ENCODE measurements at places on chromosomes 5 and 9.

DNA sequence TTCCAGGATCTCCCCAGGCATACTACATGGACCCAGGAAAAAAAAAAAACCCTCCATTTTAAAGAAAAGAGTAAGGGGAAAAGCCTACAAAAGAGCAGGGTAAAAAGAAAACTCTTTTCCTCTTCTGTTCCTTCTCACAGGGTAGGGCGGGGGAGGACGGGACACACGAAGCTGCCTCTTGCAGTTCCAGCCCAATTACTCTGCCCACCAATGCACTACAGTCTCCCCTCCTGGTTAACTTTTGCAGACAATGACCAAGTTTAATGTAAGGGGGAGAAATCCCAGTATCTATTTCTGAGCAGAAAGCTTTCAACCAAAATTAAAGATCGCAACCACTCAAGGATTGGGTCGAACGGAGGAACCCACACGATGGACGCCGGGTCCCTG, 1.3 kb downstream of the BRD3 start:
- no peak for DNase-seq

DNA sequence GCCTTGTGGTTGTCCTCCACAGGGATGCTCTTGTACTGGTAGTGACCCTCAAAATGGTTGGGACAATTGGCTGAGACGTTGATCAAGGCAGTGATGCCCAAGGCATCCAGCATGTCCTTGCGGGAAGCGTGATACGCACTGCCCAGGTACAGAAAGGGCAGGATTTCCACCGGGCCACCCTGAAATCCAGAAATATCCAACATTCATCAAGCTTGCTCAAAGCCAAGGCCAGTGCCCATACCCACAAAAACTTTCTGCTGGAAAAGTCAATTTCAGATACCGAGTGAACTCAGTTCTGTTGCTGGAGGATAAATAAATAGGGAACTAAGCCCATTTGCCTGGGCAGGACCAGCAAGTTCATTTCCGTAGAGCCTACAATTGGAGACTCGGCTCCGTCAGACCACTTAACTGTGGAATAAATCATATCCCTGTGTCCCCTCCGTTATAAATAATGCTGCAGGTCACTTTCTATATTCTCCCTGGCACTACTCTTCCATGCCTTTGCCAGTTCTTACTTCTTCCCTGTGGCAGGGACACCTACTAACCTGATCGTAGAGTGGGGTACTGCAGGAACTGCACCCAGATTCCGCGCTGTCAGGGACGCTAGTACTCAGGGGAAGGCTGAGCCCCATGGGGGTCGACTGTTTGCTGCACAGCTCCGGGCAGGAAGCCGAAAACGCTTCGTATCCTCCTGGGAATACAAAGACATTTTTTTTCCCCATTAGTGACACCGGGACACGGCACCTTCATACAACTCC, 1.2 kb downstream of the DUSP1 start:
- no peak for DNase-seq

- DNase-seq = no peak
Measured at GRCh38 chr5:65544473-65544872, 18.5 kb downstream of the CENPK start.

GRCh38 chr9:28930766-28931165, 1357.5 kb upstream of the C9orf72 start:
- no peak for DNase-seq

DNA sequence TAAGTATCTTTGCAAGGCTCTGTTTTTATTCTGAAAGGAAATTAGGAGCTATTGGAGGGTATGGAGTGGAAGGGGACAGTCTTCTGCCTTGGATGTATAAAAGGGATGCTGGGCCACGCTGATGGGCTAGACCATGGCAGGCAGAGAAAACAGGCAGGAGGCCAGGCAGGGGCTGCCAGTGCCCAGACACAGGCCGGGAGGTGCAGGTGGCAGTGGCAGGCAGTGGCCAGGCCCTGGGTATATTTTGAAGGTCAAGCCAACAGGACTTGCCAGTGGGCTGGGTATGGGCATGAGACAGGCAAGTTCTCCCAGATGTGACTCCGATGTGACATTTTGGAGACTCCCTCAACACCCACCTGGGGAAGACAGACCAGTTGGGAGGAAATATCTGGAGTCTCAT, 131.9 kb downstream of the KCNIP1 start:
- DNase-seq = no peak

- DNase-seq = no peak
Measured at GRCh38 chr5:33888587-33888986, 3.2 kb downstream of the ADAMTS12 start.

GRCh38 chr5:75616971-75617621, 5.8 kb downstream of the ANKDD1B start:
- DNase-seq = no peak

DNA sequence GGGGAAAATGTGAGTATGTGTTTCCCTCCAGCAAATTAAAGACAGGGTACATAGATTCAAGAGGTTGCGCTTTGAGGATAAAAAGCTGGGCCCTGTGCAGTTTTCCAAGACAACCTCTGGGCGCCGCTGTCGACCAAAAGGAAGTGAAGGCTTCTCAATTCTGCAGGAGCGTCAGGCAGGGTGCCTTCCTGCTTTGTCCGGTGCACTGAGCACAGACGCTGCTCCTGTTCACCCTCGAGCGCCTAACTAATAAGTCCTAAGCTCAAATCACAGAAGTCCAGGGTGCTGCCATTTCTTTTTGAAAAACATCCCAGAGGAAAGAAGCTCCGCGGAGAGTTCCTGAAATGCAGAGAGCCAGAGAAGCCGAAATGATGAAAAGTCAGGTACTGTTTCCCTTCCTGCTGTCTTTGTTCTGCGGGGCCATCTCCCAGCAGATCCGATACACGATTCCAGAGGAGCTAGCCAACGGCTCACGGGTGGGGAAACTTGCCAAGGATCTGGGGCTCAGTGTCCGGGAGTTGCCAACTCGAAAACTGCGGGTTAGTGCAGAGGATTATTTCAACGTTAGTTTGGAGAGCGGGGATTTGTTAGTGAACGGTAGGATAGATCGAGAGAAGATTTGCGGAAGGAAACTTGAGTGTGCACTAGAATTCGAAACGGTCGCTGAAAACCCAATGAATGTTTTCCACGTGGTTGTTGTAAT, at the start of gene PCDHGB1:
TSS of gene PCDHGB1 (plus strand) at position 183 of the 703 bp plus-strand sequence. CDS start at position 345, 162 bp downstream.
- DNase-seq = peak; percentile 40

DNA sequence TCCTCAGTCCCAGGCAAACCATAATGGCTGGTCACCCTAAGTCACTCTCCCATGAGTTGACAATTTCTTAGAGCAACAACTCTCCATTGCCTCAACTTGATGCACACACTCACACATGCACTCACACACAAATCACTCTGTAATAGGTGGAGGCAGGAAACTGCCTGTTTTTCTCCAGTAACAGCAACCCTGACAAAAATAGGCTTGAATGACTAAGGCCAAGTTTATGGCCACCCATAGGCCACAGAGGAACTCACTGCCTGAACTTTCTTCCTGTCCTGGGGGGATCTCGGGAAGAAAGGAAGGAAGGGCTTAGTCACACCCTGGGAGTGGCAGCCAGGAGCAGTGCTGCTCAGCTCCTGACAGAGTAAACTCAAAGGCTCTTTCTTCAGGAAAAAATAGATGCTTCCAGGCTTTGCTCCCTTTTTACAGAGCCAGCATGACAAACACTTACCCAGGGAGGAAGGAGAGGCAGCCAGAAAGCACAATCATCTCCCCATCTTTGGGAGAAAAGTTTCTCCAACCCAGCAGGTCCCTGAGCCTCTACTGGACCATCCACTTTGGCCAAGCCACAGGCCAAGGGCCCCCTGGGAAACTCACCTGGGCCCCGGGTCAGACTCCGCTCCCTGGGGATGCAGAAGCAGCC, 368 bp downstream of the SH3TC2 start:
- no peak for DNase-seq

DNA sequence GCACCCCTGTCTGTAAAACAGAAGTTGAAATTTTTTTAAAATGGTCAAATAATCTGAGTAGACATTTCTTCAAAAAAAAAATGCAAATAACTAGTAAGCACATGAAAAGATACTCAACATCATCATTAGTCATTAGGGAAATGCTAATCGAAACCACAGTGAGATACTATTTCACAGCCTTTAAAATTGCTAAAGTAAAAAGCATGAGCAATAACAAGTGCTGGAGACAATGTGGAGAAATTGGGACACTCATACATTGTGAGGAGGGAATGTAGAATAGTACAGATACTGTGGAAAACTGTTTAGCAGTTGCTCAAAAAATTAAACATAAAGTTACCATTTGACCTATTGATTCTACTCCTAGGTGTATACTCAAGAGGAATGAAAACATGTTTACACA, 58.4 kb upstream of the RUSC2 start:
- no peak for DNase-seq

GRCh38 chr9:2336055-2336454, 285.5 kb upstream of the VLDLR start:
- peak; percentile 18 for DNase-seq

- no peak for DNase-seq
Measured at GRCh38 chr5:102811972-102812371, 56.9 kb downstream of the PAM start.

DNA sequence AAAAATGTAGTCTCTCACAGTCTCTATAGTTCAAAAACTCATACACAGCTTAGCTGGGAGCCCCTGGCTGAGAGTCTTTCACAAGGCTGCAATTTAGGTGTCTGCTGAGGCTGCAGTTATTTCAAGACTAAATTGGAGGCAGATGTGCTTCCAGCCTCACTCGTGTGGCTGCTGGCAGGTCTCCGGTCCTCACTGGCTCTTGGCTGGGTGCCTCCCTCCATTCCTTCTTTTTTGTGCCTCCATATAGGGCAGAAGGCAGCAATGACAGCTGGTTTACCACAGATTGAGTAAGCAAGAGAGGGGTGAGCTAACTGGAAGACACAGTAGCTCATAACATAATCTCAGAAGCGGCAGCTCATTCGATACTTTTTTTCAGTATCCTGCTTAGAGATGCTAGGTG, 2167.7 kb upstream of the WWC1 start:
- no peak for DNase-seq

DNA sequence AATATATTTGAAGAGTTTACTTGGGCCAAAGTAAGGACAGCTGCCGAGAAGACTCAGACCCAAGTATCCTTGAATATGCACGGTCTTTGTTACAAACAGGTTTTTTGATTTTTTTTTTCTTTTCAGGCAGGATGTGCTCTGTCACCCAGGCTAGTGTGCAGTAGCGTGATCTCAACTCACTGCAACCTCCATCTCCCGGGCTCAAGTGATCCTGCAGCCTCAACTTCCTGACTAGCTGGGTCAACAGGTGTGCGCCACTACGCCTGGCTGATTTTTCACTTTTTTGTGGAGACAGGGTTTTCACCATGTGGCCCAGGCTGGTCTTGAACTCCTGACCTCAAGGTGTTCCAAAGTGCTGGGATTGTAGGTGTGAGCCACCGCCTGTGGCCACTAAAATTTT, 27.4 kb downstream of the JMY start:
- no peak for DNase-seq

DNA sequence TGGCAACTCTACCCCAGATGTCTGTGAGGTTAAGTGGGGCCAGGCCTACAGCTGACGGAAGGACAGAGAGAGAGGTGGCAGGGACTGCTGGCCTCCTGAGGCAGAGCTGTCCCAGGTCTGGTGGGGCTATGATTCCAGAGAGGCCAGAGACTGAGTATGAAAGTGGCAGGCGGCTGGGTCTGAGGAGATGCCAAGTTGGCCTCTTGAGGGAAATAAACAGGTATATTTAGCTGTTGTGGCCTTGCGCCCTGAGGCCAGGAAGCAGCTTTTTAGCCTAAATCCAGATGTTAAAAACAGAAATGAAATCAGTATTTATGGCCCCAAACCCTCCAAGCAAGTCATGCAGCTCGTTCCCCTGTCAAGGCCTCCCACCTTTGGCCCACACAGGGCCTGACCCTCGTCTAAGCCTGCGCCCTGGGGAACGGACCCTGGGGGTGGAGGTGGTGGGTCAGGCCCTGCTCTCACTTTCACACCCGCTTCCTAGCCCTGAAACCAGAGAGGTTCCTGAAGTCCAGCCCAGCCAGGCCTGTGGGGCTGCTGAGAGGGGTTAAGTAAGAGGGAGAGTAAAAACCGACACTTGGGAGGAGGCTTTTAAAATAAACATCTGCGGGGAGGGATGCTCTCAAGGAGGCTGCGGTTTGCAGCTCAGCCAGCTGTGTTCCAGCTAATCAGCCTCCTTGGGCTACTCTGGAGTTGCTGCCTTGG, 18.7 kb downstream of the PCDHGC5 start:
- no peak for DNase-seq

DNA sequence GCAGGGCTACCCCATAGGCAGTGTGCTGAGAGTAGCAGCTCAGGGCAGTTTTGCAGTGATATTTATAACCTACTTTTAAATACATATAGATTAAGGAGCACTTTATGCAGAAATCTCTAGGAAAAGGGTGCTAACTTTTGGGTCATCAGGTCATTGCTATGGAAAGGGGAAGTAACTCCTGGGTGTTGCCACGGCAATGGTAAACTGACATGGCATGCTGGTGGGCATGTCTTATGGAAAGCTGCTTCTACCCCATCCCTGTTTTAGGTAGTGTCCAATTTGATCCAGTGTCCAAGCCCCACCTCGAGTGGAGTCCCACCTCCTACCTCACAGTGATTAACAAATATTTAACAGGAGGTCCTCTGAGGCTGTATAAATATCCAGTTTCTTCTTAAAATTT, 56.8 kb upstream of the XPA start:
- no peak for DNase-seq
